ENCODE measurements at places on chromosomes 12 and 14. TPM values are rescaled to one million over a fixed set of nuclear protein-coding genes. Genes with fewer than 3 reads are reported as not detected.
A peak's percentile ranks its signal among the peaks of the same experiment; 100 is the strongest.

Gene INTS13
- total RNA-seq: 35.7 TPM

Gene SERPINA9
- not detected for total RNA-seq

DNA sequence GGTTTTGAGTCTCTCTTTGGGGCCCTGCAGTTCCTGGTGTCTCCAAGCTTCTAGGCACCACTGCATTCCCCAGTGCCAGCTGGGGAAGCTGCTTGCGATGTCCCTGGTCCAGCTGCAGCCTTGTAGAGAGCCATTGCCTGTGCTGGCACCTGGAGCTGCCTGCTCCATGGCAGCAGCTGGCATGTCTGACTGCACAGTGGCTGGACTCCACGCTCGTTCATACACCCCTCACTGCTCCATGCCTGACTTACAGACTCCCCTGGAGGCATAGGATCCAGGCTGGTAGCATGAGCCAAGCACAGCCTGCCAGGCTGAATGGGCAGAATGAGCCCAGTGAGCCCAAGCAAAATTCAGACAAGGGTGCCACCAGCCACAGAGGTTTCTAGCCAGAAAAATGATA is 21.8 kb upstream of the WDR20 start:
- H3K4me3 ChIP-seq: no peak overlapping the region
- H3K36me3 ChIP-seq: no peaks in the 10 kb centered on the region
- H3K4me1 ChIP-seq: no peaks in the 10 kb centered on the region
- no peak for DNase-seq
- H3K27me3 ChIP-seq: no peaks in the 10 kb centered on the region
- H3K27ac ChIP-seq: no peak overlapping the region

- DNase-seq: no peak
- H3K27ac ChIP-seq: no peak overlapping the region
- H3K4me3 ChIP-seq: no peak overlapping the region
- H3K36me3 ChIP-seq: no peaks in the 10 kb centered on the region
- H3K4me1 ChIP-seq: no peaks in the 10 kb centered on the region
- H3K27me3 ChIP-seq: no peaks in the 10 kb centered on the region
These were observed 268.9 kb downstream of the RAD51B start for GRCh38 chr14:68088451-68088854.

DNA sequence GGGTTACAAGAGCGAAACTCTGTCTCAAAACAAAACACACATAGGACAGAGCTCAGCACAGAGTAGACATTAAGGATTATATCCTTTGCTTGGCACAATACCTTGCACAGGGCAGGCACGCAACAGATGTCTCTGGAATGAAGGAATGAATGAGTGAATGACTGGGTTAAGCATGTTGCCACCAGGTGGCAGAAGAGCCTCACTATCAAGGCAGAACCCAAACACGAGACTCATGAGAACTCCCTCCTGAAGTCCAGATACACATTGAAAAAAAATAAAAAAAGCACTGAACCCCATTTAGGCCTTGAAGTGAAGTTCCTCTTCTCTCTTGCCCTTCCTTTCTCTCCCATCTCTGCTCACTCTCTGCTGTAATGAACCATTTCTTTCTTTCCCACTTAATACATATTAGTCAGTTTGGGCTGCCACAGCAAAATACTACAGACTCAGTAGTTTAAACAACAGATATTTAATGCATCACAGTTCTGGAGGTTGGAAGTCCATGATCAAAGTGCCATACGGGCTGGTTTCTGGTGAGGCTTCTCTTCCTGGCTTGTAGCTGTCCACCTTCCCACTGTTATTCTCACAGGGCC is 26.6 kb upstream of the LTA4H start:
- no peak overlapping the region for H3K4me3 ChIP-seq
- peak; percentile 94 for DNase-seq
- H3K36me3 ChIP-seq: no peaks in the 10 kb centered on the region
- peaks cover 34% of the 10 kb centered on the region for H3K27me3 ChIP-seq

Gene IGF1
- 0.68 TPM for total RNA-seq

DNA sequence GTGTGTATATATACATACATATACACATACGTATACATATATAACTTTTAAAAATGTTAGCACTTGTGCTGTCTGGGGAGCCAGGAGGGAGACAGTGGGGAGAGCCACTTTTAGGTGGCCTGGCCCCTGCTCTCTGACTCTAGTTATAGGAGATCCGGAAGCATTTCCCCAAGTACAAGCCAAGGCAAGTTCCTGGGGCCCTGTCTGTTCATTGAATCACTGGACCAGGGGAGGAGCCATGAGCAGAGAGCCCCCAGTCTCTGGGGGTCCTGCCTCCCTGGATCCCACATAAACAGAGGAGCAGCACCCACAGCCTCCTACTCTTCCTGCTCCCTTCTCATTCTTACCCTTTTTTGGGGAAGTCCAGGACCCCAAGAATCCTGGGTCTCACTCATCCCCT is 45.4 kb upstream of the TMED10 start:
- H3K4me1 ChIP-seq: peaks cover 9% of the 10 kb centered on the region
- no peaks in the 10 kb centered on the region for H3K36me3 ChIP-seq
- no peak for DNase-seq
- H3K27ac ChIP-seq: no peak overlapping the region

DNA sequence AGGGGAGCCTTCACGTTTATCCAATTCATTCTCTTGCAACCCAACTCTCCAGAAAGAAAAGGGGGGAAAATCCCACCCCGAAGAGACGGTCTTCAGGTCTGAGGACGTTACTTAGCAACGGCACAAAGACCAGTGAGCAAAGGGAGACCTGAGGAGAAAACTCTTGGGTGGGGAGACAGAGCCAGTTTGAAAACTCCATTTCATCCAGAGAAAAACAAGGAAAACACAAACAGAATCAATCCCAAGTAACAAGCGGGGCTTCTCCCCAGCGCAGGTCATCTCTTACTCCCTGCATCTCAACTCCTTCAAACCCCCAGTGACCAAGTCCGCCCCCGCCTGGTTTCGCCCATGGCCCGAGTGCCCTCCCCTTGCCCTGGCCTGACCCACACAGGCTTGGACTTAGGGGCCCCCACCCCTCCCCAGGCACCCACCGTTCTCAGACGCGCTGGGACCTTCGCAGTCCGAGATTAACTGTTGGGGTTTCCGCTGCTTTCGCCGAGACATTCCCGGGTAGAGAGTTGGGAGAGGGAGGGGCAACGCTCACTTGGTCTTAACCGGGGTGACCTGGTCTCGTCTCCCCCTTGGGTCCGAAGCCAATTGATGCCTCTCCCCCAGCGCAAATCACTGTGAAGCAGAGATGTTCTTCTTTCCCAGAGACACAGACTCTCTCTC is 10.4 kb upstream of the SALL2 start:
- H3K36me3 ChIP-seq: no peaks in the 10 kb centered on the region
- H3K4me1 ChIP-seq: no peaks in the 10 kb centered on the region
- DNase-seq: no peak
- no peak overlapping the region for H3K27ac ChIP-seq

Gene SYNDIG1L
- not detected for total RNA-seq

Gene TAMALIN
- total RNA-seq: 6.8 TPM

DNA sequence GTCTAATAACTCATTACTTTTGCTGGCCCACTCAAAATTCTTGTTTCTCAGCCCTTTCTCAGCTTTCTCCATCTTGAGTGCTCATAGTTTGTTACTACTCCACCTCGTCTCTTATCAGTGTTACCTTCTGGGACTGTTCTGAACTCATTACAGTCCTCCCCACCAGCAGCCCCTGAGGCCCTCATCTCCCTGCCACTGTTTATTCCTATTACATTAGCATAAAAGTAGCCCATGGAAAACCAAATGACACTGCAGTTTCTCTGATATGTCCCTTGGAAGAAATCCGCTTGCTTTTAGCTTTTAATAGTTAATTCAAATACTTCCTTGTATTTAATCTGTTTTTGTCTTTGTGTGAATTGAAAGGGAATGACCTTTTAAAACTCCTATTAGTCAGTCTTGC is 7.6 kb downstream of the AKAP6 start:
- H3K4me3 ChIP-seq: no peak overlapping the region
- H3K36me3 ChIP-seq: no peaks in the 10 kb centered on the region
- no peak for DNase-seq
- no peaks in the 10 kb centered on the region for H3K27me3 ChIP-seq

Gene ADCY6
- 22.9 TPM for total RNA-seq

DNA sequence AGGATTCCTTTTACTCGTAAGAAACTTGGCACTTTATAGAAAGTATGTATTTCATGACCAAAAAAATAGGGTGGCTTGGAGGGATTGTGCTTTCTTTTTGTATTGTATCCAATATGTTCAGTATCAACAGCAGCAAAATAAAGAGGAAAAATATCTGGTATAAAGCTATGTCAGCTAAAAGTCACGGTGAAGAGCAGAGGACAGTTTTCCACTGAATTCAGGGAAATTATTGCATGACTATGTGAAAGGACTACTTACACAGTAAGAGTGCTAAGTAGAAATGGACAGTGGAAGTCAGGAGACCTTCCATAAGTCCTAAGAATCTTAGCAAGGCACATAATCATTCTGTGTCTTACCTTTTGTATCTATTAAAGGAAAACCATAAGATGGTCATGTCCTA is 19.3 kb downstream of the TSHR start:
- no peak overlapping the region for H3K27ac ChIP-seq
- H3K4me3 ChIP-seq: no peak overlapping the region
- no peaks in the 10 kb centered on the region for H3K4me1 ChIP-seq
- H3K36me3 ChIP-seq: no peaks in the 10 kb centered on the region

Gene SLC2A13
- 1.6 TPM for total RNA-seq

DNA sequence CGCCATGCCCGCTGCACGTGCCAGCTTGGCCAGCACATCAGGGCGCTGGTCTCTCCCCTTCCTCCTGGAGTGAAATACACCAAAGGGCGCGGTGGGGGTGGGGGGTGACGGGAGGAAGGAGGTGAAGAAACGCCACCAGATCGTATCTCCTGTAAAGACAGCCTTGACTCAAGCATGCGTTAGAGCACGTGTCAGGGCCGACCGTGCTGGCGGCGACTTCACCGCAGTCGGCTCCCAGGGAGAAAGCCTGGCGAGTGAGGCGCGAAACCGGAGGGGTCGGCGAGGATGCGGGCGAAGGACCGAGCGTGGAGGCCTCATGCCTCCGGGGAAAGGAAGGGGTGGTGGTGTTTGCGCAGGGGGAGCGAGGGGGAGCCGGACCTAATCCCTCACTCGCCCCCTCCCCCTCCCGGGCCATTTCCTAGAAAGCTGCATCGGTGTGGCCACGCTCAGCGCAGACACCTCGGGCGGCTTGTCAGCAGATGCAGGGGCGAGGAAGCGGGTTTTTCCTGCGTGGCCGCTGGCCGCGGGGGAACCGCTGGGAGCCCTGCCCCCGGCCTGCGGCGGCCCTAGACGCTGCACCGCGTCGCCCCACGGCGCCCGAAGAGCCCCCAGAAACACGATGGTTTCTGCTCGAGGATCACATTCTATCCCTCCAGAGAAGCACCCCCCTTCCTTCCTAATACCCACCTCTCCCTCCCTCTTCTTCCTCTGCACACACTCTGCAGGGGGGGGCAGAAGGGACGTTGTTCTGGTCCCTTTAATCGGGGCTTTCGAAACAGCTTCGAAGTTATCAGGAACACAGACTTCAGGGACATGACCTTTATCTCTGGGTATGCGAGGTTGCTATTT is 914 bp upstream of the CCND2 start:
- H3K36me3 ChIP-seq: no peaks in the 10 kb centered on the region
- peaks cover 27% of the 10 kb centered on the region for H3K4me1 ChIP-seq
- DNase-seq: no peak
- no peak overlapping the region for H3K27ac ChIP-seq
- H3K27me3 ChIP-seq: peaks cover 91% of the 10 kb centered on the region
- H3K4me3 ChIP-seq: no peak overlapping the region

DNA sequence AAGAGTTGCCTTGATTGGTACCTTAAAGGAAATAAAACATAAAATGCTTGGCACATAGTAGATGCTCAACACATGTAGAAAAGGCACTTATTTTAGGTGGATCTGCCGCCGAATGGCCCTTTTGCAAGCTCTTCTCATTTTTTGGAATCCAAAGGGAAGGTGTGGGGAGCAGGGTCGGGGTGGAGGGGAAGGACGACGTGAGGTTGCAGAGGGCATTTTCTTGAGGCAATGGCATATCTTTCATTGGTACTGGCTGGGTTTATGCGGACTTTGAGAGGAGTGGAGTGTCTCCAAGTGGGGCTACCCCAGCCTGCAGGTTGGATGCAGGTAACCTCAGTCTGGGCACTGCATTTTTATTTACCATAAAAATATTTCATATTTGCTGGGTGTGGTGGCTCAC is 8.1 kb downstream of the RTL1 start:
- H3K4me3 ChIP-seq: no peak overlapping the region
- no peaks in the 10 kb centered on the region for H3K4me1 ChIP-seq
- no peaks in the 10 kb centered on the region for H3K27me3 ChIP-seq

GRCh38 chr14:102348376-102348775 is 14.3 kb downstream of the CINP start:
- no peak for DNase-seq

Gene LAG3
- total RNA-seq: 0.13 TPM

GRCh38 chr12:26769611-26770010 is 63.4 kb downstream of the ITPR2 start:
- no peak overlapping the region for H3K4me3 ChIP-seq
- DNase-seq: no peak
- H3K36me3 ChIP-seq: no peaks in the 10 kb centered on the region
- H3K4me1 ChIP-seq: peaks cover 4% of the 10 kb centered on the region
- no peaks in the 10 kb centered on the region for H3K27me3 ChIP-seq
- H3K27ac ChIP-seq: no peak overlapping the region

- peaks cover 27% of the 10 kb centered on the region for H3K4me1 ChIP-seq
- H3K4me3 ChIP-seq: peak within 1 kb of the TSS; percentile 46
- peaks cover 60% of the 10 kb centered on the region for H3K36me3 ChIP-seq
- DNase-seq: peak; percentile 91
- peak within 1 kb of the TSS; percentile 96 for H3K27ac ChIP-seq
These were observed at the start of the genes C12orf57 and RNU7-1 for GRCh38 chr12:6943722-6944380. Gene C12orf57, plus strand, starts transcription at chr12:6944022. Its CDS starts 100 bp downstream, at chr12:6944122. Gene RNU7-1, plus strand, starts transcription at chr12:6943816.

Gene FGF23
- total RNA-seq: not detected

DNA sequence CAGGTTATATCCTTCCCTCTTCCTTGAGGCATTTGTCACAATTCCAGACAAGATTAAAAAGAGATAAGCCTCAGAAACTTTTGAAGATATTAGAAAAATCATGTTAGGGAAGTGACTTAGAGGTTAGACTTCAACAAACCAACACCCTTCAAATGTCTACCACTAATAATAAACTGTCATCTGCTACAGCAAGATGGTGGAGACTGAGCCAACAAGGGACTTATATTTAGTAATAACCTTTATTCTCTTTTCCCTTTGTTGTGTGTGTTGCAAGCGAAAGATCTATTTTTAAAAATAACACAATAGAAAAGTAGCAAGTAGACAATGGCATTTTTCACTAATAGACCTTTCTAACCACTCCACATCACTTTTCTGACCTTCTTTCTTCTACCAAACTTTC is 28.6 kb downstream of the PRICKLE1 start:
- DNase-seq: no peak
- H3K4me1 ChIP-seq: peaks cover 33% of the 10 kb centered on the region
- H3K4me3 ChIP-seq: no peak overlapping the region
- H3K36me3 ChIP-seq: no peaks in the 10 kb centered on the region
- H3K27me3 ChIP-seq: no peaks in the 10 kb centered on the region

GRCh38 chr12:49809906-49810389 is 18.3 kb downstream of the NCKAP5L start:
- no peak for DNase-seq
- peaks cover 63% of the 10 kb centered on the region for H3K4me1 ChIP-seq
- no peaks in the 10 kb centered on the region for H3K27me3 ChIP-seq
- H3K27ac ChIP-seq: peak overlapping the region; percentile 88
- no peak overlapping the region for H3K4me3 ChIP-seq

- no peaks in the 10 kb centered on the region for H3K36me3 ChIP-seq
- H3K27ac ChIP-seq: no peak overlapping the region
- H3K4me1 ChIP-seq: no peaks in the 10 kb centered on the region
- H3K27me3 ChIP-seq: no peaks in the 10 kb centered on the region
These were observed 1541.7 kb upstream of the FLRT2 start for GRCh38 chr14:83988275-83988674.

Gene BRF1
- total RNA-seq: 29.9 TPM

Gene EFS
- not detected for total RNA-seq

All from SJSA1 (cell line).